ENCODE measurements at places on chromosomes 7 and 10. TPM values are rescaled to one million over a fixed set of nuclear protein-coding genes. Genes with fewer than 3 reads are reported as not detected.

PAPOLB gene
- total RNA-seq = not detected

MYL10 gene
- total RNA-seq = not detected

GDF10 gene
- not detected for total RNA-seq

AKR1C8 gene
- not detected for total RNA-seq

PDZD7 gene
- total RNA-seq = 1.2 TPM

ASB10 gene
- not detected for total RNA-seq
